ENCODE measurements at places on chromosomes 7 and 10. TPM values are rescaled to one million over a fixed set of nuclear protein-coding genes. Genes with fewer than 3 reads are reported as not detected.

DNA sequence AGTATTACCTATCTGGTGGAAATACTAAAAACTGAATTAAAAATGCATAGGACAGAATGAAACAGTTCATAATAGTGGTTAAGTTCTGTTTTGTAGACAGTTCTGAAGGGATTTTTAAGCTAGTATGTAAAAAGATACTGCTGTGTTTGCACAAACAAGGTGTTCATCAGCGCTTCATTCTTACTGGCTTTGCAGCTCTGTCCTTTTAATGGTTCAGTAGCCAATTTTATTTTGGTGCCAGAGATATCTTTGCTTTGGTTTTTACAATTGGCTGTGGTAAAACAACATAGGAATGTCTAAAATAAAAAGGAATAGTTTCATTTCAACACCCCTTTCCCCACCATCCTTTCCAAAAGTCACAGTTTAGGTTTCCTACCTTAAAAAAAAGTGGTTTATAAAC lies 33.0 kb downstream of the STAM start:
- H3K4me3 ChIP-seq: no peak overlapping the region
- no peaks in the 10 kb centered on the region for H3K36me3 ChIP-seq
- no peak overlapping the region for H3K27ac ChIP-seq
- H3K27me3 ChIP-seq: no peaks in the 10 kb centered on the region

DNA sequence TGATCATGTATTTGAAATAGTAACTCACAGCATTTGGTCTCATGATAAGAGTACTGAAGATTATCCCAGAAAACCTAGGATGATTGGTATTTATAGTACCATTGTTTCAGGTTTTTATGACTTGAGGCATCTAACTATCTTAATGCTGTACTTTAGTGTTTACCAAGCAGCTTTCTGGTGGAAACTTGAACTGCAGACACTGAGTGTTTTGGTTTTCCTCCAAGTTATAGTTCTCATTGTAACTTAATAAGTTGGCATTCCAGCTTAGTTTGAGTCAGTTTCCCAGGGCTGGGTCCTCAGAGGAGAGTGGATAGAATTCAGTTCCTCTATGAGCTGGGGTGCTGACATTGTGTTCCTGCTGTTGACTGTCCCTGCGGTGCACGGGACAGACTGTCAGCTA lies 50.4 kb downstream of the SEC23IP start:
- peaks cover 26% of the 10 kb centered on the region for H3K36me3 ChIP-seq
- H3K4me1 ChIP-seq: no peaks in the 10 kb centered on the region
- no peak for DNase-seq
- no peaks in the 10 kb centered on the region for H3K27me3 ChIP-seq
- H3K4me3 ChIP-seq: no peak overlapping the region

DNA sequence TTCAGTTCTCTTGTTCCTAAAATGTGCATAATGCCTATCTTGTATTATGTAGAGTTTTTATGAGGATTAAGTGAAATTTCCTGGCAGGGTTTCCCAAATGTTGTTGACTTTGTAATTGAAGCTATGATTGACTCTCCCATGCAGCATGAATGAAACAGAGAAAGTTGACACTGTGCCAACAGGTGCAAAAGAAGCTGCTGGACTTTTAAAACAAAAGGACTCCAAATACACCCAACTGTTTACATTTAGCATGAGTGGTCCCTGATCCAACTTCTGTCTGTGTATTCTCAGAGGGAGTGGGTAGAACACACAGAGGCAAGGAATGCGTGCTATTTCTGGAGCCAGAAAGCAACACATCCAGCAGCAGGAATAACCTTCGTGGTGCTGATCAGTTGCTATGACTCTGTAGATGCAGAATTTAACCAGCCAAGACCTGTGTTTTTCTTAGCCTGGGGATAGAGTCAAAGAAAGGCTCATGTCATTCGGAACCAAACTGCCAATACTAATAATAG lies 14.4 kb upstream of the RBM20 start:
- no peaks in the 10 kb centered on the region for H3K27me3 ChIP-seq
- no peak overlapping the region for H3K4me3 ChIP-seq
- DNase-seq: peak; percentile 70
- H3K4me1 ChIP-seq: peaks cover 16% of the 10 kb centered on the region
- H3K27ac ChIP-seq: peak overlapping the region; percentile 92
- no peaks in the 10 kb centered on the region for H3K36me3 ChIP-seq

DNA sequence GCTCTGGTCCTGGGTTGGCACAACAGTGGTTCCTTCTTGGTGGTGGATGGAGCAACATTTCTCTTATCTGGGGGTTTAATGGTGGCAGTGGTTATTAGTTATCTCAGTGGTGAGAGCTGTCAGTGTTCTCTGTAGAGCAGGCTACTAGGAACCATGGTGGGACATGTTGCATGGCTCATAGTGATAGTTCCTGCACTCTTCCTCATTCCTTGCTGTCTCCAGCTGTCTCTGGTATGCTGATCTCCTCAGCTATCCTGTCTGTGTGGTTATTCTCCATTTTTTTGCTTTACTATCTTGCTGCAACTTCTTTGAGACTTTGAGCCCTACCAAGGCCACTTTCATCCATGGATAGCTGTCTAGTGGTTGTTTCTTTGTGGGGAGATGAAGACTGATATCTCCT lies 44.0 kb downstream of the CCDC7 start:
- peak; percentile 1 for DNase-seq
- H3K27me3 ChIP-seq: no peaks in the 10 kb centered on the region
- no peaks in the 10 kb centered on the region for H3K4me1 ChIP-seq
- H3K36me3 ChIP-seq: no peaks in the 10 kb centered on the region

DNA sequence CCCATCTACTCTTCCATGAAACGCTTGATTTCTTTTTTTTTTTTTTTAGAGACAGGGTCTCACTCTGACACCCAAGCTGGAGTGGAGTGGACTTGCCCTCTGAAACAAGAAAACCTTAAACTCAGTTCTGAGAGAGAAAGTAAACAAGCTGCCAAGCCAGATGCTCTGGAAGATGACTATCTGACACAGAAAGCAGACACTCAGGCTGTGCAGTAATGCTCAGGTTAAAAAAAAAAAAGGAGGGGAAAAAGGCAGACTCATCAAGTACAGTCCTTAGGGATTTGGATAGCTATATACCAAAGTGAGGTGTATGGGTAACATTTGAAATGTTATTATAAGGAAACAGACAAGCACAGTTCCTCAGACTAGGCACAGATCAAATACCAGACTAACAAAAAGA lies 80.5 kb downstream of the IDE start:
- no peak overlapping the region for H3K4me3 ChIP-seq
- peaks cover 23% of the 10 kb centered on the region for H3K36me3 ChIP-seq
- H3K27ac ChIP-seq: no peak overlapping the region
- no peaks in the 10 kb centered on the region for H3K27me3 ChIP-seq
- no peaks in the 10 kb centered on the region for H3K4me1 ChIP-seq

- no peaks in the 10 kb centered on the region for H3K36me3 ChIP-seq
- no peak overlapping the region for H3K27ac ChIP-seq
- no peak overlapping the region for H3K4me3 ChIP-seq
- no peaks in the 10 kb centered on the region for H3K27me3 ChIP-seq
Observed at GRCh38 chr7:45969940-45970339, 48.9 kb upstream of the IGFBP3 start.

DNA sequence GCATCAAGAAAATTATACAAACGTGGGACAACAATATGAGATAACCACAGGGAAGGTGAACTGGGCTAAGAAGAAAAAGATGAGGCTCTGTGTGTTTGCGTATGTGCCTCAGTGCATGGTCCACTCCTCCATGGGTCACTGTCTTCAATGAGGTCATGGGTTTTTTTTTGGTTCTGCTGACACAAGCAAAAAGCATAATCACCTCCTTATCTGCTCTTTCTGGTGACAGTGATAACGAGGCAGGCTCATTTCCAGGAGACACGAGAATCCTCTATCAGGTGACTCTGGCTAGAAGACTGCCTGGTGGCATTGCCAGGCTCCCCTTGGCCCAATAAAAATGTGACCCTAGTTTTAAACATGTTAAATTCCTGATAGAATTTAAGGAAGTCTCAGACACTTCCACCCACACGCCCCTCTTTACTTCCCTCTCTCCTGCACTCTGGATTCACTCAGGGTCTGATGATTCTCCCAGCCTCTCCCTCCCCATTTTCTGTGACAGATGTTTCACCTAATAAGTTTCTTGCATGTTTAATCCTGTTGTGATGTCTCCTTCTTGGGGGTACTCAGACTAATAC lies 35.3 kb upstream of the CDCA7L start:
- H3K4me3 ChIP-seq: no peak overlapping the region
- H3K4me1 ChIP-seq: peaks cover 8% of the 10 kb centered on the region
- no peak overlapping the region for H3K27ac ChIP-seq
- H3K36me3 ChIP-seq: no peaks in the 10 kb centered on the region
- no peaks in the 10 kb centered on the region for H3K27me3 ChIP-seq

GRCh38 chr10:24209946-24210491 lies 1.1 kb downstream of the KIAA1217 start:
- no peaks in the 10 kb centered on the region for H3K36me3 ChIP-seq
- no peak overlapping the region for H3K27ac ChIP-seq
- peak overlapping the region; percentile 36 for H3K4me3 ChIP-seq
- no peak for DNase-seq
- H3K27me3 ChIP-seq: no peaks in the 10 kb centered on the region

GRCh38 chr10:117686606-117687005 lies 144.1 kb downstream of the EMX2 start:
- no peak overlapping the region for H3K4me3 ChIP-seq
- peaks cover 83% of the 10 kb centered on the region for H3K27me3 ChIP-seq
- no peak overlapping the region for H3K27ac ChIP-seq

DNA sequence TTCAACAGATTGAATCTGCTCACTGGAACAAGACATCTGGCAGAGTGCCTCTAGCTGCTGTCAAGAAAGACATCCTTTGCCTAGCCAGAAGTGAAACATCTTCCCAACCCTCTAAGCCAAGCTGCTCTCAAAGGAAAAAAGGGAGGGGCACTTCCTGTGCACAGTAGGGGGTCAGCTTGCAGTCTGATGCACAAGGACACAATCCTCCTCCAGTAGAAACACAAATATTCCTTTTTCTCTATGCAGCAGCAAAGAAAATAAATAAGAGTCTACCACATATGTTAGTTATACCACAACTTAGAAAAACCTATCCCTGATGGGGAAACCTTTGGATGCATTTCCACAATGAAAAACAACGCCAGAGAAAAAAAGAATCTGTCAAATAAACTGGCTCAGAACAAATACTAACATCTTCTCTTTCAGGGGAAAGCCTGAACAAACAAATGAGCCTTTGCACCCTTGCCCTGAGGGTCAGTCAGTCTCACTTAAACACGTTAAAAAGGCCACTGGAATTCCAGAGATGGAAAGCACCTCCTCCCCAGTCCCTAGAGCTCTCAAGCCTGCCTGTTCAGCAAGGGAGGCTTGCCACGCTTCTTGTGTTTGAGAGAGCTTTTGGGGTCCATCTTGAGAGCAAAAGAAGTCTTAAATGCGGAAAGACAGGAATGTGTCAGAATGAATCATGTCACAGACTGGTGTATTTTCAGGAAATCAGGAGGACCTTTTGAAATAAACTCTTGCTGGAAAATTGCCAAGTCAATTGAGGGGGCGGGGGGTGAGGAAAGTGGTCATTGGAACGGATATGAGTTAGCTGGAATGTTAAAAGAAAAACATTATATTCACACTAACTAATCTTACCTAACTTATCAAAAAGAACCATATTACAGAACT lies 7.5 kb downstream of the LAMB1 start:
- peak overlapping the region; percentile 18 for H3K27ac ChIP-seq
- H3K27me3 ChIP-seq: no peaks in the 10 kb centered on the region
- DNase-seq: peak; percentile 85

GRCh38 chr10:12777840-12778585 lies 223.5 kb downstream of the CCDC3 start:
- no peak overlapping the region for H3K27ac ChIP-seq
- H3K27me3 ChIP-seq: no peaks in the 10 kb centered on the region
- H3K4me3 ChIP-seq: no peak overlapping the region

DNA sequence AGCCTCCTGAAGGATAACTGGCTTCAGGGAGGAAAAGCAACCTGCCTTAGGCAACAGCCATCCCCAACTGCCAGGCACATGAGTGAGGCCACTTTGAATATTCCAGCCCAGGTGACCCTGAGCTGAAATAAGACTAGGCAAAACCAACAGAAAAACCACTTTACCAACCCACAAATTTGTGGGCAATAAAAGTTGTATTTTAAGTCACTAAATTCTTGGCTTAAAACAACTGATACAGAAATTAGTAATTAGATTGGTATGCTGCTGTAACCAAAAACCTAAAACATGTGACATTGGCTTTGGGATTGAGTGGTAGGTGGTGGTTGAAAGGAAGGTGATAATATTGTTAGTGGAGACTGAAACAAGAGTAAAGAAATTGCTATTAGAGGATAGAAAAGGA lies 39.9 kb downstream of the ABCB4 start:
- no peaks in the 10 kb centered on the region for H3K27me3 ChIP-seq
- no peaks in the 10 kb centered on the region for H3K36me3 ChIP-seq
- no peak overlapping the region for H3K27ac ChIP-seq
- H3K4me1 ChIP-seq: no peaks in the 10 kb centered on the region
- no peak overlapping the region for H3K4me3 ChIP-seq

DNA sequence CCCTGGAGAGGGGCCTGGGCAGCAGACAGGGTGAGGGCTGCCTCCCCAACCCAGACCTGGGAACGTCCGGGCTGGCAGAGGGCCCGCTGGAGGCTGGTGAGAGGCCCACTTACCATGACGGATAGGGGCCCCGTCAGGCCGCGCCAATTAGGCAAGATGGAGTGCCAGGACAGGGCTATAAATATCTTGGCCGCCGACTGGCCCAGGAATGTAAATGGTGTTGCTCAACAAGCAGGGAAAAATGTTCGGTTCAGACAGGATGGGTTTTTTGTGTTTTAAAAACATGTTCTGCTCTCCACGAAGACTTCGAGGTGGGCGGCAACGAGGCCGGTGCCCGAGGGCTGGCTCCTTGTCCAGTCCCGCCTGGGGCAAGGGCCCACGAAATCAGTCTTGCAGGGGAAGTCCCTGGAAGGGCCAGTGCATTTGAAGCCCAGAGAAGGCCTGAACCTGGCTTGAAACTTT lies 35.8 kb upstream of the ELN start:
- no peak overlapping the region for H3K4me3 ChIP-seq
- H3K27me3 ChIP-seq: no peaks in the 10 kb centered on the region
- H3K36me3 ChIP-seq: no peaks in the 10 kb centered on the region
- H3K4me1 ChIP-seq: peaks cover 10% of the 10 kb centered on the region

- H3K27ac ChIP-seq: no peak overlapping the region
- no peaks in the 10 kb centered on the region for H3K27me3 ChIP-seq
- H3K36me3 ChIP-seq: no peaks in the 10 kb centered on the region
- no peak overlapping the region for H3K4me3 ChIP-seq
Observed at GRCh38 chr7:124201768-124202349, 169.0 kb upstream of the TMEM229A start.

Gene NKX6-2
- total RNA-seq: 0.56 TPM

Gene MYL10
- total RNA-seq: not detected

Gene GNG11
- 8.4 TPM for total RNA-seq

Gene PLEKHS1
- total RNA-seq: not detected

Gene SDK1
- 16.5 TPM for total RNA-seq

Gene EDRF1
- 16.8 TPM for total RNA-seq

Gene HOXA7
- total RNA-seq: not detected

Gene MEIG1
- not detected for total RNA-seq

Gene CCDC172
- not detected for total RNA-seq

Gene OR2A12
- total RNA-seq: not detected

Gene SFRP4
- 4.7 TPM for total RNA-seq
